ENCODE measurements at places on chromosomes 4 and X.

DNA sequence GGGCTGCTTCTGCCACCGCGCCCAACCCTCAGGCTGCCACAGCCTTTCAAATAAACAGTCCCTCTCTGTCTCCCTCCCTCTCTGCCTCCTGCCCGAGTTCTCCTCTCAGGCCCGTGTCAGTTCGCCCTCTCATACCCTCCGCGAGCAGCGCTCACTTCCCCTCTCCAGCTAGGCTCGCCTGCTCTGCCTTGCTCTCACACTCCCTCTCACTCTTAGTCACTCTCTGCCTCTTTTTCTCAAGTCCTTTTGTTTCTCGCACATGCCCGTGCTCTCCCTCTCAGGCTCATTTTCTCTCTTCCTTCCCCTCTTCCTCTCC, 3.2 kb downstream of the EFNB1 start:
- peak; percentile 76 for DNase-seq

- DNase-seq, result no peak
These were observed 11.2 kb upstream of the PRDX4 start for GRCh38 chrX:23656091-23656490.

- no peak for DNase-seq
These were observed 584 bp upstream of the TMEM165 start for GRCh38 chr4:55395218-55395528.

DNA sequence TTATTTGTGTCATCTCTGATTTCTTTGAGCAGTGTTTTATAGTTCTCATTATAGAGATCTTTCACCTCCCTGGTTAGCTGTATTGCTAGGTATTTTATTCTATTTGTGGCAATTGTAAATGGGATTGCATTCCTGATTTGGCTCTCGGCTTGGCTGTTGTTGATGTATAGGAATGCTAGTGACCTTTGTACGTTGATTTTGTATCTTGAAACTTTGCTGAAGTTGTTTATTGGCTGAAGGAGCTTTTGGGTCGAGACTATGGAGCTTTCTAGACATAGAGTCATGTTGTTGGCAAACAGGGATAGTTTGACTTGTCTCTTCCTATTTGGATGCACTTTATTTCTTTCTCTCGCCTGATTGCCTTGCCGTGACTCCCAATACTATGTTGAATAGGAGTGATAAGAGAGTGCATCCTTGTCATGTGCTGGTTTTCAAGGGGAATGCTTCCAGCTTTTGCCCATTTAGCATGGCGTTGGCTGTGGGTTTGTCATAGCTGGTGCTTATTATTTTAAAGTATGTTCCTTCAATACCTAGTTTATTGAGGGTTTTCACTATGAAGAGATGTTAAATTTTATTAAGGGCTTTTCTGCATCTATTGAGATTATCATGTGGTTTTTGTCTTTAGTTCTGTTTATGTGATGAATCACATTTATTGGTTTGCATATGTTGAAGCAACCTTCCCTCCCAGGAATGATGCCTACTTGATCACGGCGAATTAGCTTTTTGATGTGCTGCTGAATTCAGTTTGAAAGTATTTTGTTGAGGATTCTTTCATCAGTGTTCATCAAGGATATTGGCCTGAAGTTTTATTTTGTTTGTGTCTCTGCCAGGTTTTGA, 72.7 kb upstream of the BOD1L1 start:
- DNase-seq, result no peak

GRCh38 chrX:48509245-48509590, 426 bp downstream of the PORCN start:
- DNase-seq, result no peak

- no peak for DNase-seq
These were observed 192.5 kb downstream of the MAML3 start for GRCh38 chr4:139961344-139961946.

GRCh38 chr4:153722036-153722435, 37.8 kb downstream of the RNF175 start:
- no peak for DNase-seq

- DNase-seq, result no peak
These were observed 827.2 kb downstream of the FSTL5 start for GRCh38 chr4:161336621-161337020.

All from AG08396 (cell line).